Activated T-cell treated with anti-CD3 and anti-CD28 coated beads, Interleukin-2, amount 50 U/mL, for 72 hours (primary cell): ENCODE measurements at places on chromosomes 2 and 18. TPM values are rescaled to one million over a fixed set of nuclear protein-coding genes. Genes with fewer than 3 reads are reported as not detected.

The UGT1A3 gene
- not detected for total RNA-seq

The C2orf66 gene
- total RNA-seq = 0.38 TPM

The RNF103 gene
- 24.8 TPM for total RNA-seq

The FOXI3 gene
- total RNA-seq = not detected

The RAB6C gene
- not detected for total RNA-seq

The BCL2L11 gene
- total RNA-seq = 35.4 TPM

The CCDC121 gene
- not detected for total RNA-seq

The SPP2 gene
- not detected for total RNA-seq

The SMAD2 gene
- total RNA-seq = 310 TPM

DNA sequence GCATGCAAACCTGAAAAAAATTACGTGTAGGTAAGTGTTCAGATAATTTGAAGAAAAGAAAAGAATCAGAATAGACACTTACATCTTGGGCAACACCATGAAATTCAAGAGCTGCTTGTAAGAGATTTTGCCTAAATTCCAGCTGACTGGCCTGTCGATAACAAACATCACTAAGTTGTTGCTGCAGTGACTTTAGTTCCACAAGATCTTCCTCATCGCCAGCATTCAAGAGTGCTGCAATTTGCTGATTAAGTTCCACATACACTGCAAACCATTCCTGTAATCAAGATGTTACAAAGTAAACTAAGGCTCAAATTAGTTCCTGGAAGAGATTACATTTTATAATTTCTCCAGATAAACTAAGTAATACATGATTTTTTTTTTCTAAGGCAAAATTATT lies 74.3 kb upstream of the CCDC141 start:
- H3K27ac ChIP-seq = no peak overlapping the region
- no peak for DNase-seq
- no peaks in the 10 kb centered on the region for H3K27me3 ChIP-seq
- H3K4me3 ChIP-seq = no peak overlapping the region
- H3K36me3 ChIP-seq = no peaks in the 10 kb centered on the region

- no peak overlapping the region for H3K4me3 ChIP-seq
- no peaks in the 10 kb centered on the region for H3K36me3 ChIP-seq
- no peaks in the 10 kb centered on the region for H3K4me1 ChIP-seq
- peaks cover 38% of the 10 kb centered on the region for H3K27me3 ChIP-seq
These were observed 102.1 kb upstream of the CDCA7 start for GRCh38 chr2:173252581-173252980.

DNA sequence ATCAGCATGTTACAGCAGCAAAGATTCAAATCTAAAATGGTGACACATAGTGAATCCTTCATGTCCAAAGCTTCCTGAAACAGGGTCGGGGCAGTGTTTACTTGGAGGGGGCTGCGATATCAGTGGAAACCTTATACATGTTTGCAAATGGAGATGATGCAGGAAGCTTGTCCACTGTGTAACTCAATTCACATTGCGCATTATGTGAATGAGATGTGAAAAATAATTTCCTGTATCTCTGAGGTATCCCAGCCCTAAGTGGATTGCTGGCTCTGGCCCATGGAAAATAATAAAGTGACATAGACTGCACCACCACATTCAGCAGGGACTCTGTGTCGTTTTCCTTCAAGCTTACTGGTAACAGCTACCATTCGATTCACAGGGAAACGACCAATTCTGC lies 505.5 kb downstream of the GALR1 start:
- no peaks in the 10 kb centered on the region for H3K4me1 ChIP-seq
- no peaks in the 10 kb centered on the region for H3K36me3 ChIP-seq
- DNase-seq = no peak
- no peaks in the 10 kb centered on the region for H3K27me3 ChIP-seq
- no peak overlapping the region for H3K4me3 ChIP-seq
